Common myeloid progenitor, CD34-positive (primary cell): ENCODE measurements at places on chromosomes 12 and 14.

GRCh38 chr12:66633676-66634075, 45.2 kb downstream of the GRIP1 start:
- no peak for DNase-seq

- peak; percentile 27 for DNase-seq
Measured at GRCh38 chr14:104870368-104871144, 5.5 kb downstream of the CEP170B start.

DNA sequence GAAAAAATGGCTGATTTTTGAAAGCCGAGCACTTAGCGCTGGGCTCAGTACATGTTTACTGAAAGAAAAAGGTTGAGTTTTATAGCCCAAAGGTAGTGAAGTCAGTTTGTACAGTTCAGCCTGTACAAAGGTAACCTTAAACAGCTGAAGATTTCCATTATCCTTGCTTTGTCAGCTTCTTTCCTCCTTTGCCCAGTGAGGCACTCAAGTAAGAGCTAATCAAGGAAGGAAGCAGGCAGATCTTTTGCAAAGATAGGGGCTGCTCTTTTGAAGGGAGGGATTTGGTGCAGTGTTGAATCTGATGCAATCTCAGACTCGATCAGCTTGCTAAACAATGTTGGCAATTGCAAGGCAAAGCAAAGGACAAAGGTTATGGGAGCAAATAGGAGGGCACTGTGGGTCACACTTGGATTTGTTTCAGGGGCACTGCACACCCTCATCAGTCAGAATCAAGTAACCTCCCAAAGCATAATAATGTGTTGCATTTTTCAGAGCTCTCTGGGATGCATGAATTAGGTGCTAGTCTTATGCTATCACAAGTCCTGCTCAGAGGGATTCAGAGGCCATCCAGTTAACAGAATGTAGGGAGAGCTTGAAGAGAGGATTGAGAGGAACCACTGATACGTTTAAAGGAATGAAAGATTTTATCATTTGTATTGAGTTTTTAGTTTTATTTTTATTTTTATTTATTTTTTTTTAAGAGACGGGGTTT, 44.4 kb downstream of the ANO6 start:
- peak; percentile 43 for DNase-seq

DNA sequence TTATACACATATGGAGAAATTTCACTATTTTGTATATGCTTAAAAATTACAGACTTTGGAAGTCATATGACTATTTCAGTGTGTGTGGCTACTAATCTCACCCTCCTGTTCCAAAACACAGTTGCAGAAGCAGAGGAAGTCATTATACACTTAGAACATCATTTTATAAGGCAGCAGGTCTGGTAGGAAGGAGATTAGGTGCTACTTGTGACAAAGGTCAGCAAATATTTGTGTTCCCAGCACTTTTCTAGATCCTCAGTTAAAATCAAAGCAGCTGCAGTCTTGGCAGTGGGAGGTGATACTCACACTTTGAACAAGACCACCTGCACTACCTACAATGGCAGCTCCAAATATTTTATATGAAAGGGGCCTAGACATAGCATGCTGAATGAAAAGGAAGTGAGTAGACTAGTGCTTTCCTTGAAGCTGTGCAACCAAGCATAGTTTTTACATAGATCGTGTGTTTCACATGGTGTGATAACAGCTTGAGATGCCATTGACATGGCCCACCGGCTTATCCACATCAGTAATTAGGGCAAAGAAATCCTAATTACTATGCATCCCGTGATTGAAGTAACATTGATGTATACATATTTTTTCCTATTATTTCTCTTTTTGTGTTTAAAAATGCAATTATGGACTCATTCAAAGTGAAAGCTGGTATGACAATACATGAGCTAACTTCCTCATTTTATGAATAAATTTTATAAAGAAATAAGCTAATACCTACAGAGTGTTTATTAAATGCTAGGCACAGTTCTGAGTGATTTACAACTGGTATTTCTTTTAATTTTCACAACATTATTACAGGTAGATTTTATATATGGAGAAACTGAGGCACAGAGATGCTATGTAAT, 5.3 kb downstream of the GYS2 start:
- no peak for DNase-seq

- peak; percentile 78 for DNase-seq
Measured at GRCh38 chr14:22047115-22047514, 373.5 kb upstream of the OR4E1 start.

DNA sequence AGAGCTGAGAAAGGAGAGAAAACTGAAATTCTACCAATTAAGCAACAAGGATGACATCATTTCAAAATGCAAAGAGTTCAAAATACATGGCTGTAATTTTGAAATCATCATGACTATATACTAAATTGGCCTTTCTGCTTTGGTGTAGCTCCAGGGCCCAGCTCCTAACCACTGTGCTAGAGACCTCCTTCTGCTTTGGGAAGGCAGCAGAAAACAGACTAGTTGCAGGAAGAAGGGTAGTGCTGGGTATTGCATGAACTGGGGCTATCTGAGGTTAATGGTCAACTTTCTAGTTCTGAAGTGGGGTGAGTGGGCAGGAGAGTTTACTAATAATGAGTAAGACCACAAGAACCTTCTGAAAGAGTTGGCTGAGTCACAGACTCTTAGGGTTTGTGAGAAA, 66.2 kb downstream of the PTGER2 start:
- DNase-seq, result no peak

DNA sequence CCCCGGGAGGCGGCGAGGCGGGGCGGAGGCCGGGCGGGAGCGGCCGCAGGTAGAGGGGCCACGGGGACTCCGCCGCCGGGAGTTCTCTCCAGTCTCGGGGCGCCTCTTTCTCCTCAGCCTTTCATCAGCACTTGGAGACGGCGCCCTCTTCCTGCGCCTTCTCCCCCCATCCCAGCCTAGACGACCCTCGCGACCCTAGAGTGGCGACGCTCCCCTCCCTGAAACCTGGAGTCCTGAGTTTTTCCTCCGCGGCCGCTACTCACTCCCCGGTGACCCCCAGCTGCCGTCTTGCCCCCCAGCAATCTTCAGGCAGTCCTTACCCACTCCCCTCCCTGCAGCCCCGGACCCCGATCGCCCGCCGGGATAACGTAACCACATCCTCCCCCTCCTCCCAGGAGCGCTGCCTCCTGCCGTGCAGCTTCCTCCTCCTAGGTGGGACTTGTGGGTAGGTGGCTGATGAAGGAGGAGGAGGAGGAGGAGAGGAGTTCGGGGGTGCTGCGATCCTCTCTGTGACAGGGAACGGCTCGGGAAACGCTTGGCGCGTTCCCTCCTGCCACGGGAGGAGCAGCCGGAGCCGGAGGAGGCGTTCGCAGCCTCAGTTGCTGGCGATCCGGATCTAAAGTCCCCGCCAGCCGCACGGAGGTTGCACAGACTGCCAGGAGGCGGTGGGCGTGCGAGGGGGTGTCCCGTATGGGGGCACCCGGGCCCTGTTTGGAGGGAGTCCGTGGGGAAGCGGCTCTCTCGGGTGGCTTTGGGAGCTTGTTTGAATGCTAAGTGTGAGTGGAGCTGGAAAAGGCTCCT, 891 bp downstream of the PLEKHA5 start:
- peak; percentile 58 for DNase-seq

DNA sequence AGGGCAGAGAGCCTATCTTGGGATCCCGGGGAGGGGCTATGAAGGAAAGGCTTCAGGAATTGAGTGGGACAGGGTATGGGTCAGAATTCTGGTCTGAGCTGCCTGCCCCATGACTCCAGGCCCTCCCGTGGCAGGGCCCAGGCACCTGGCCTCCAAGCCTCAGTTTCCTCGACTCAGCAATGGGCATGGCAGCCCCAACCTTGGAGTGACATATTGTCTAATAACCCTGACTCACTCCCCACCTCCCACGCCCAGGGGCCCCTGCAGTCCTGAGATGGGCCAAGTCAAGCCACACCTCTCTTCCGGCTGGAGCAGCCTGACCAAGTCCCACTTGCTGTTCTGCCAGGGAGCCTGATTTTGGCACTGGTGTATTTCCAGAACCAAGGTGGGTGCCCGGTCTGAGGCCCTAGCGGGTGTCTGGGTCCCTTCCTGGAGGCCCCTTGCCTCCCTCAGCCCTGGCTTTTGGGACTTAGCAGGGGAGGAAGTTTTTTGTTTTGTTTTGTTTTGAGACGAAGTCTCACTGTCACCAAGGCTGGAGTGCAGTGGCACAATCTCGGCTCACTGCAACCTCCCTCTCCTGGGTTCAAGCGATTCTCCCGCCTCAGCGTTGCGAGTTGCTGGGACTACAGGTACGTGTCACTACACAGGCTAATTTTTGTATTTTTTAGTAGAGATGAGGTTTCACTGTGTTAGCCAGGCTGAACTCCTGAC, 40.3 kb upstream of the RCOR1 start:
- no peak for DNase-seq

- no peak for DNase-seq
Measured at GRCh38 chr12:119913536-119914330, 36.6 kb upstream of the CIT start.

- DNase-seq, result no peak
Measured at GRCh38 chr12:76199808-76200207, 115.3 kb upstream of the NAP1L1 start.

- DNase-seq, result no peak
Measured at GRCh38 chr12:46839232-46839631, 13.4 kb upstream of the SLC38A4 start.

DNA sequence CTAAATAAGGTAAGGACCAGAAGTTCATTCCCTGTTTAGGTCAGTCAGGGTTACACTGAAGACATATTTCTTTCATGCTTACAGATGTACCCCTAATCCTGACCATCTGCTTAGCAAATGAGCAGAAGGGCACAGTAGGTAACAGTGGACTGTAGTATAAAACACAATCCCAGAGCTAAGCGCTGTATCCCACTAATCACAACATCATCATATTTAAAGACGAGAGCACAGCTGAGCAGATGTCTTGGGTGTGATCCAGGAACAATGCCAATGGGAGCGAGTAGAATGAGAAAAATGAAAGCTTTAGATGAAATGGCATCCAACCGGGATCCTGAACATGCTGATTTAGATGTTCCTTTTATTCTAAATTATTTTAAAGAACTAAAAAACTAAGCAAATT, 213.4 kb downstream of the CCER1 start:
- DNase-seq, result no peak

DNA sequence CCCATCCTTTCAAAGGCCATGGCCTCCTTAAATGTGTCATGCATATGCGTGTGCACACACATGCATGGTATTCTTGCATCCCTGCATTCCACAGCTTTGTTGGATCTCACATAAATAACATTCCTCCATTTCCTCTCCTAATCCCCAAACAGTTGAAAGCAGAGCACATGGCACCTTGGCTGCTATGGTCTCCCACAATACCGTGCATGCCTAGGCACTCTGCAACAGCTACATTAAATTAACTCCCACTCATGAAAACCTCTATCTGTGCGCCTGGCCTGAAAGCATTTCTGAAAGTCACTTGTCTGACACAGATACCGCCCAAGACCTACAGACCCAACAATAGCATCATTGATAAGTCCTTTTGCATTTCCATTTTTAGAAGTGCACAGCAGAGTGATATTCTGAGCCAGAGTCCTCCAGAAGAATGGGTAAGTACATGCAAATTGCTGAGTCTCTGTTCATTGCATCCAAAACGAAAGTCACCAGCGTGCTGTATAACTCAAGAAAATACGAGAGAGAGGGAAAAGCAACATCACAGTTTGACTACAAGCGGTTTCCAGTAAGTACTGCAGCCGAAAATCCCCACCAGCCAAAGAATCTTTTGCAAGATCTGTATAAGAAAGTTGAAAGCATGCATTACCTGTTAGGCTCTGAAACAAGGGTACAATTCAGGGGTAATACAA, 436 bp downstream of the ASB2 start:
- no peak for DNase-seq
